ENCODE measurements at places on chromosomes 2 and 18.

DNA sequence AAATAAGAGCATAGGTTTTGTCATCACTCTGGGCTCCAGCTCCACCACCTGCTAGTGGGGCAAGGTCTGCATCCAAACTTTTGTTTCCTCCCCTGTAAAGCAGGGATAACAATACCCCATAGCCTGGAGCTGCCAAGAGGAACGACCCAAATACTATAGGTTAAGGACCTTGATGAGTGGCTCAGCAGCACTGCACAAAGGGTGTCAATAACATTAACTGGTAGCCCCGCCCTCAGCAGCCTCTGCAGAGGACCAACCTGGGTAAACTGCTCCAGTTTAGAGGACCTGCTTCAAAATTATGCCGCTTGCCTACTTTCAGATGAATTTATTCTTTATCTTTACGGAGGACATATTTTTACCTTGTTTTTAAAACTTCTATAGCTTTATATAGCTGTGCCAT lies 65.8 kb upstream of the RIOK3 start:
- no peak for DNase-seq

DNA sequence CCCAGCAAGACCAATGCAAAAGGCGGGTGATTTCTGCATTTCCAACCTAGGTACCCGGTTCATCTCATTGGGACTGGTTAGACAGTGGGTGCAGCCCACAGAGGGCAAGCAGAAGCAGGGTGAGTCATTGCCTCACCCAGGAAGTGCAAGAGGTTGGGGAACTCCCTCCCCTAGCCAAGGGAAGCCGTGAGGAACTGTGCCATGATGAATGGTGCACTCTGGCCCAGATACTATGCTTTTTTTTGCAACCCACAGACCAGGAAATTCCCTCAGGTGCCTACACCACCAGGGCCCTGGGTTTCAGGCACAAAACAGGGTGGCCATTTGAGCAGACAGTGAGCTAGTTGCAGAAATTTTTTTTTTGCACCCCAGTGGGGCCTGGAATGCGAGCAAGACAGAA lies 662.6 kb upstream of the ACVR2A start:
- DNase-seq: peak; percentile 33

GRCh38 chr2:109183871-109184270 lies 54.9 kb downstream of the SH3RF3 start:
- no peak for DNase-seq

- DNase-seq: no peak
Measured at GRCh38 chr18:50902797-50903196, 23.9 kb downstream of the ME2 start.

DNA sequence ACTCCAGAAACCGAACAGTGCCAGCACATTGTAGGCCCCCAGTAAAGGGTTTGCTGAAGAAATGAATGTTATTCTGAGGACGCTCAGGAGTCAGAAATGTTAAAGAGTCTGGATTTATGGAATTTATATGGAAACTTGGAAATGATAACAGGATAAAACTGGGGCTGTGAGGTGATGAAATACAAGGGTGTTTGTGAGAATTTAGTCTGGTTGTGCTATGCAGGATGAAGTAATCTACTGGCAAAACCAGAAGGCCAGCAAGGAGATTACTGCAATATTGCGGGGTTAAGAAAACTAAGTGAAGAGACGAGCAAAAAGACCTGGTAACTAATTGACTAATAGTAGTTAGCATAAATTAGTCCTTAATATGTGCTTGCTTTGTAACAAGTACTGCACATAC lies 467.8 kb downstream of the ZEB2 start:
- no peak for DNase-seq

DNA sequence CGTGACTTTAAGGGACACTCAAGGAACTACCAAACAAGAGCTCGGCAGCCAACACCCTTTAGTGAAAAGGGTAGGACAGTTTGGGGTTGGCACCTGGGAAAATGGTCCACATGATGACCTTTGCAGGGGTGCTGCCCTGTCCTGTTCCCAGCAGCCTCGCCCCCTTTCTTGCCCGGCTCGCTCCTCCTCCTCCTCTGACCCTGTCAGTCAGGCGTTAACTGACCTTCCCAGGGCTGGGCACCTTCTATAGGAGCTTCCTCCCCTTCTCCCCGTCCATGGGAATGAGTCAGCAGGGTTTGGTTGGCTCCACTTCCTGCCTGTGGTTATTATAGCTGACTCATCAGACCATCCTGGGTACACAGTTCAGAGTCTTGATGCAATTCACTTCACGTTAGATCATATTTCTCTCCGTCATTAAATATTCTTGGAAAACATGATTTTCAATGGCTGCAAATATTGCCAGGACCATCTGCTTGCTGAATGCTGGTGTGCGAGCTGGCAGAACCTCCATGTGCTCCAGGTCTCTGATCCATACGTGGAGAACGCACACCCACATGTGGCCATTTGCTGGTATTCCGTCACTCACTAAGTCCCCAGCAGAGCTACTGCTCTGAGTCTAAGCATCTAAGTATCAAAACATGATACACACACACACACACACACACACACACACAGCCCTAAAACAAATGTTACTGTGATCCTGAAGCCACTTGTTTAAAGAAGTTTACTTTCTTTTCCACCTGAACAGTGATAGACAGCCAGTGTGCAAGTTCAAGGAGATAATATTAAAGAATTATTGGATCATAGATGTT lies 185.0 kb downstream of the ANAPC1 start:
- DNase-seq: no peak

DNA sequence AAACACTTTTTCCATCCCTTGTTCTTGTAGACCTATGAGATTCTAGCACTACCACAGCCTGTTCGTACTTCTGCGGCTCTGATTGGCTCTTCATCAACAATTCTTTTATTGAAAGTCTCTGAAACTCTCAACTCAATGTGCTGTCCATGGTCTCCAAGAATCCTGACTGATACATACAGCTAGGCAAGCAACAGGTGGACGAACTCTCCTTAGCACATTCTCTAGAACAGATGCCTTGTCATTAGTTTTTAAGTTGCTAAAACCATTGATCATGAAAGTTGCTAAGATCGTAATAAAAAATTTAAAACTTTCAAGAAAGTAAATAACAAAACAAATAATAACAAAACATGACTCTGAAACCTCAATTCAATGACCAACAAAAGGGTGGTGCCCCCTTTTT lies 210.5 kb downstream of the EPHA4 start:
- DNase-seq: no peak

- peak; percentile 68 for DNase-seq
Measured at GRCh38 chr2:226791056-226791486, 8.5 kb downstream of the IRS1 start.

- DNase-seq: no peak
Measured at GRCh38 chr2:96176661-96177060, 31.4 kb upstream of the DUSP2 start.

GRCh38 chr18:7072593-7072992 lies 45.0 kb downstream of the LAMA1 start:
- DNase-seq: no peak

DNA sequence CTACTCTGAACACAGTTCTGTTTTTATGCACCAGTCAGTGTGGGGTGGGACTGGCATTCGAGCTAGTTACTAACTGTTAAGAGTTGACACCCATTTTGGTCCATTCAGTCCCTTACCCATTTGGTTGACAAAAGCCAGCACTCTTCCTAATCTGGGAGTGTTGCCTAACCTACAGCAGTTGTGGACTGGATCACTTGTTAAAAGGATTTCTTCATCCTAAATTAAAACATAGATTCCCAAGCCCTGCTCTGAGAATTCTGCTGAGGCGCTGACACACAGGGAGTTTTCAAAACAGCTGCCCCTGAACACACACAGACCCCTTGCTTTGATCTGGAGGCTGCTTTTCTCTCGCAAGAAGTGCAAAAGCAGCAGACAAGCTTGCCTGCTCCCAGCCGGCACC lies 6.4 kb downstream of the TIMM21 start:
- DNase-seq: no peak

DNA sequence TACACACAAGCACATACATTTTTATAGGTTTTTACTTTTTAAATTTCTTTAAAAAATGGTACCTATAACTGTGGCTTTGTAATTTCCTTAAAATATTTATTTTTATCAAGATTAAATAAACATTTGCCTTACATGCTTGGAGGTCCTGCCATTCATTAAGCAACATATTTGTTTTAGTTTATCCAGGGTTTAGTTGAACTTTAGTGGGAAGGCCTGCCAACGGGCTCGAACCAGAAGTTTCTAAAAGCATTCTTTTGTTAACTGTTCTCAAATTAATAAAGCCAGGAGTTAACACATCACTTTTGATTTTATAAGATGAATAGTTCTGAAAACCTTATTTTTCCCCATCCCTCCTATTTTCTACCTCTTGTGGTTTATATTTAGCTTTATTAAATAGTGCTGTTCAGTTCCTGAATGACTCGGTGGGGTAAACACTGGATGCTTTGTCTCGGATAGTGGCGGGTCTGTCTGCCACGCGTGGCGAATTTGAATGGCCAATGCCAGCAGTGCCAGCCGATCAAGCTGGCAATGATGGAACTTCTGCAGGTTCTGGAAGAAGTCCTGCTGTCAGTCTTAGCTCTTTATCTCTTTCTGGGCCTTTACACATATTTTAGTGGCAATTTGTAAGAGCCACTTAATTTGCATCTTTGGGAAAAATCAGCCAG lies 32.2 kb downstream of the SH3YL1 start:
- DNase-seq: no peak

DNA sequence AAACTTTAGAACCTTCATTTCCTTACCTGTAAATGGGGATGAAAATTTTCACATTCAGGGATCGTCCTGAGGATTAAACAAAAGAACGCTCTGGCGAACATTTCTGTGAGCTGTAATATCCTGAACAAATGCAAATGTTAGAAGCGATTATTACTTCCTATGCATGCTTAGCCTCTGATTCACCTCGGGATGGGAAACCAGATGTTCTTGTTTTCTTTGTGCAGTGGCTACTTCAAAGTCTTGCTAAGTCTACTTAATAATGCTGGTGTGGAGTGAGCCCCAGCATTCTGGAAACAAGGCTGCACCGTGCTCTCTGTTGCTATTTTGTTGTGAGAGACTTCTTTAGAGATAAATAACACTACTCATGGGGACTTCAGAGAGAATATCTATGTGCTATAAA lies 119.1 kb upstream of the PELI1 start:
- DNase-seq: no peak

GRCh38 chr18:13051950-13052349 lies 60.8 kb downstream of the CEP192 start:
- DNase-seq: no peak

- DNase-seq: no peak
Measured at GRCh38 chr2:2260696-2261268, 70.3 kb downstream of the MYT1L start.

- no peak for DNase-seq
Measured at GRCh38 chr2:18122544-18123210, 244.2 kb downstream of the KCNS3 start.
